ENCODE measurements at places on chromosomes 4 and X. TPM values are rescaled to one million over a fixed set of nuclear protein-coding genes. Genes with fewer than 3 reads are reported as not detected.

DNA sequence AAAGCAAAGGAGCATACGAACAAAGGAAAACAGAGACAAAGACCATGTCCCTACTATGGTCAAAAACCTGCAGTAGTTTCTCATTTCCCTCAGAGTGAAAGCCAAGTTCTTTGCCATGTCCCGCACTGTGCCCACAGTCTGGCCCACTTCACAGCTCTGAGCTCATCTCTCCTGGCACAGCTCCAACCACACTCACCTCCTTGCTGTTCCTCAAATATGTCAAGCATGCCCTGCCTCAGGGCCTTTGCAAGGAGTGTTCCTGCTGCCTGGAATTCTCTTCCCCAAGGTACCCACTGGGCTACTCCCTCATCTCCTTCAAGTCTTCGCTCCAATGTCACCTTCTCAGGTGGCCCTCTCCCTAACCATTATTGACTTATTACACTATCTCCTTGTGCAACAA lies 72.1 kb downstream of the COX18 start:
- DNase-seq, result peak; percentile 11

DNA sequence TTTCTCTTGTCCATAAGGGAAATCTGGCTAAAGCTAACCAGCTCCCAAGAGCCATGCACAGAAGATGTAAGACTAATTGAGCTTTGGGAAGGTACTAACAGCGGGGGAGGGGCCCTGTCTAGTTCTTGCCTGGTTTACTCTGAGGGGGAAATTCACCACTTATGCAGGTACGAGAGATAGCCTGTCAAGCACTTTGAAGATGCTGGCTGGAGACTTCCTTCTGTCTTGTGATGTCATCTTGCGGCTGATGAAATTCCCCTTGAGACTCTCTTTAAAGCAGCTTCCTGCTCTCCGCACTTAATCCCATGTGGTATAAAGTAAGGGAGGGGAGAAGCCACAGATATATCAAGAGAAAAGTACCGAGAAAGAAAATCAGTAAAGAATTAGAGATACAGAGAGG lies 345.3 kb downstream of the MAPK10 start:
- DNase-seq, result no peak

Gene IL2
- total RNA-seq, result not detected

Gene CCSER1
- total RNA-seq, result not detected

GRCh38 chr4:148376151-148376550 lies 66.1 kb downstream of the NR3C2 start:
- peak; percentile 62 for DNase-seq

- no peak for DNase-seq
These were observed 3.6 kb upstream of the ASB11 start for GRCh38 chrX:15319075-15319474.

Gene RTL9
- 0.56 TPM for total RNA-seq

Gene DCAF8L1
- not detected for total RNA-seq

GRCh38 chrX:65726715-65727114 lies 59.3 kb downstream of the MSN start:
- DNase-seq, result no peak

Gene SFRP2
- total RNA-seq, result not detected

- DNase-seq, result no peak
These were observed 11.8 kb upstream of the FGF13 start for GRCh38 chrX:138723301-138723700.

- DNase-seq, result peak; percentile 67
These were observed 24.0 kb downstream of the ANAPC4 start for GRCh38 chr4:25401066-25401465.

DNA sequence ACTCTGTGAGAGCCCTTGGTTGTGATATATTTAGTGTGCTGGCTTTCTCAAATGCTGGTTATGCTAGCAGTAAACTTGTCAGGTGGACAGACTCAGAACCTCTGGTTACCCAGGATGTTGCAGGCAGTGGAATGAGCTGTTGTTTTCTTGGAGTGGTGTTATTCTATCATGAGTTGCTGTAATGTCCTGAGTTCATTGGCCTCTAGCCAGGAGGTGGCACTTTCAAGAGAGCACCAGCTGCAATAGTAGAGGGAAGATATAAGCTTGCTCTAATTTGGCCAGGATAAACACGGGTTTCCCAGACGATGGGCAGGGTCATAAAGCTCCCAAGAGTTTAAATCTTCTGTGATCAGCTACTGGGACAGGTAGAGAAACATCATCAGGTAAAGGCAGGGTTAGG lies 95.0 kb upstream of the UBQLN2 start:
- no peak for DNase-seq

DNA sequence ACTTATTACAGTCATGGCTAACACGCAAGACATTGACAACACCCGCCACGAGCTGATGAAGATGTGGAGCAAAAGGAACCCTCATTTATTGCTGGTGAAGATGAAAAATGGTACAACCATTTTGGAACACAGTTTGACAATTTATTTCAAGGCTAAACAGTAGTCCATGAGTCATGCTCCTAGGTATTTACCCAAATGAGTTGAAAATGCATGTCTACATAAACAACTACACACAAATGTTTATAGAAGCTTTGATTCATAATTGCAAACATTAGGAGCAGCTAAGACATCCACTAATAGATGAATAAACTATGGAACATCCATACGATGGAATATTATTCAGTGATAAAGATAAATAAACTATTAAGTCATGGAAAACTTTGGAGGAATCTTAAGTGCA lies 580.1 kb downstream of the RAPGEF2 start:
- no peak for DNase-seq

Gene CENPVL3
- not detected for total RNA-seq

- DNase-seq, result no peak
These were observed 82.4 kb upstream of the NDP start for GRCh38 chrX:44055638-44056037.

DNA sequence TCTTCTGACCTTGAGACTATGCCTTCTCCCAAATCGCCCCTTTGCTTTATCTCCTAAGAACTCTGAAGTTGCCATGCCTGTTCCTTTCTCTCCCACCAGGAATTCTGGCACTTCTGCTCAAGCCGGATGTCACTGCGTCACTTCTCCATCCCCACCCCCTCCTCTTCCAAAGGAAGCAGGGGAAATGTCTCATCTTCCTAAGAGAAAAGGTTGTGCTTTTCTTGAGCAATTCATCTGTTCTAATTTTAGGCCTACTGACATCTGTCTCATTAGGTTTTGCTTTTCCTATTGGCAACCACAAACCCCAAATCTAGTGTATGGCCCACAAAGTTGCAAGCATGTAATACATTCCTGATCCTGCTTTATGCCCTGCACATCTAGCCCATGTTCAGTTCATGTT lies 163.1 kb upstream of the PLAC1 start:
- DNase-seq, result peak; percentile 73

Gene FABP2
- total RNA-seq, result not detected

GRCh38 chr4:143768007-143768591 lies 67.6 kb upstream of the FREM3 start:
- DNase-seq, result no peak

- peak; percentile 71 for DNase-seq
These were observed 9.5 kb downstream of the HPRT1 start for GRCh38 chrX:134469486-134469885.

DNA sequence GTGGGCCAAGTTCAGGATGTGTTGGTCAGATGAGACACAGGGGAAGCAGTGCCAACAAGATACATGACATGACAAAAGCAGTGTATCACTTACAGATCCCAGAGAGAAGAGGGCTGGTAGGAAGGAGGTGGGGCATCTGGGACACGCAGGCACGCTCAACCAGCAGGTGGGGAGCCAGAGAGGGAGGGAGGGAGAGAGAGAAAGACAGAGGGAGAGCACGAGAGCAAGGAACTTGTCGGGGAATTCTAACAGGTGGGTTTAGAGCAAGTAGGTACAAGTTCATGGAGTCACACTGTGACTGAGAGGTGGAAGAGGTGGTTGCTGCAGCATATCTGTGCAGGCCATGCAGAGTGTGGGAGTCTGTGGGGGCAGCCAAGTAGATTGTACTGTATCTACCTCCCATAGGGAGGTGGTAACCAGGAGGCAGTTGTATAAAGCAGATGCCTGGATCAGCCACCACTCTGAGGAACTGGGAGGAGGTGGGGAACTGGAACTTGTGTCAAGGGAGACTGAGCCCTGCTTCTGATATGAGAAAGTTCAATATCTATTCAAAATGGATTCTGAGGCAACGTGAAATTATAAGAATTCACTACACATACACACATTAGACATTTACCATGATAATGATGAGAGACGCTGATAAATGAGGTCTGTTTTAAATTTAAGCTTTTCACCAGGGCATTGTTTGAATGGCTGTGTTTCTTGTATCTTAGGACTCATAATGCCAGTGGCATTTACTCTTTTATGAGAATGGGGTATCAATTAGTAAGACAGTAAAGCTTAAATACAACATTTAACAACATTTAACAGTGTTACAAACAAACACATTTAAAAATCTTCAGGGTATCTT lies 43.7 kb downstream of the BBS12 start:
- no peak for DNase-seq

DNA sequence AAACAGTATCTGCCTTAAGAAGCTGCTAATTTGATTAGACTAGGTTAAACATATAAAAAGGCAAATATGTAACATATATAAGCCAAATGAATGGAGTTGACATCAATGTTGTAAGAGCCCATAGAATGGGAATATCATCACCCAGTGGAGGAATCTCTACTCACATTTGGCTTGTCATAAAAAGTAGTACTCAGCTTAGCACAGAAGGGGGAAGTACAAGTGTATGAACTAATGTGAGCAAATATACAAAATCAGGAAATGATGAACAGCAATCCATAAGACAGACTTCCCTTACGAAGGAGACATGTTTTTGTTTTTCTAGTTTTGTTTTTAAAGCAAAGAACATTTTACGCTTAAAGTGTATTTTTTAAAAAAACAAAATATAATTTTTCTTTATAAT lies 74.9 kb downstream of the MAB21L2 start:
- DNase-seq, result no peak

DNA sequence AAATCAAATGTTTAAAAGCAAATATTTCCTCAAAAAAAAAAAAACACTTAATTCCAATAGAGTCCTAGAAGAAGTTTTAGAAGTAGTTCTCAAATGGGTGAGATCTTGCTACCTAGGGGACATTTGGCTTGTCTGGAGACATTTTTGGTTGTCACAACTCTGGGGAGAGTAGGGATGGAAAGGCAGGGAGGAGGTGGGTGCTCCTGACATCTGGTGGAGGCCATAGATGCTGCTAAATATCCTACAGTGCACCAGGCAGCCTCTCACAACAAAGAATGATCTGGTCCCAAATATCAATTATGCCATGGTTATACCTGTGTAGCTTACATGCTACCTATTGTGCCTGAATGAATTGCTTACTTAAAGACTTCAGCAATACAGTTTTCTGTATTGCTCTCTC lies 46.8 kb downstream of the CPE start:
- no peak for DNase-seq

DNA sequence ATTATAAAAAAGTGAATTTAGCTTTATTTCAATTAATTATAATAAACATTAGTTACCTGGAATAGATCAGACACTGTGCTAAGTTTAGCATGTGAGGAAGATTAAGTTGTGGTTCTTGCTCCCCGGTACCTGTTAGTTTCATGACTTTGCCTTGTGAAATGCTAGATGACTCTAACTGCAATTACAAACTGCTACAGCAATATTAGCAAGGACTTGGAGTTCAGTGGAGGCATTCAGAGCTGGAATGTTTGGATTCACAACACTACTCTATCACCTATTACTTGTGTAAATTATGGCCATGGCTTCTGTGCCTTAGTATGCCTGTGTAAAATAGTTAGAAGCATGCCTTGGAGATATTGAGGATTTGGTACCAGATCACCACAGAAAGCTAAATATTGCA lies 21.4 kb upstream of the ANXA10 start:
- DNase-seq, result no peak

DNA sequence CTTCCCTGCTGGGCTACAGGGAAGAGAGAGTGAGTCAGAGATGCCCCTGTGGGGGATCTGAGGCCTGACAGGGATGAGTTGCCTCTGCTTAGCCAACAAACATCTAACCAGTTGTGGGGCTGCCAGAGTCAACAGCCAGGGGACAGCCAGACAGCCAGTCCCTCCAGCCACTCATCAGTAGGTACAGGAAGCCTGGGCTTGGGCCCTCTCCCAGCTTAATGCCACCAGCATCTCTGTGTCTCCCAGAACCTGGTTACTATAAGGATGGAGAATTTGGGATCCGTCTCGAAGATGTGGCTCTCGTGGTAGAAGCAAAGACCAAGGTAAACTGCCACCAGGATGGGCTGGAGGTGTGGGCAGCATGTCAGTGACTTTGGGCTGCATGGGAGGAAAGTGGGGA lies 17.3 kb upstream of the SASH3 start:
- DNase-seq, result no peak

DNA sequence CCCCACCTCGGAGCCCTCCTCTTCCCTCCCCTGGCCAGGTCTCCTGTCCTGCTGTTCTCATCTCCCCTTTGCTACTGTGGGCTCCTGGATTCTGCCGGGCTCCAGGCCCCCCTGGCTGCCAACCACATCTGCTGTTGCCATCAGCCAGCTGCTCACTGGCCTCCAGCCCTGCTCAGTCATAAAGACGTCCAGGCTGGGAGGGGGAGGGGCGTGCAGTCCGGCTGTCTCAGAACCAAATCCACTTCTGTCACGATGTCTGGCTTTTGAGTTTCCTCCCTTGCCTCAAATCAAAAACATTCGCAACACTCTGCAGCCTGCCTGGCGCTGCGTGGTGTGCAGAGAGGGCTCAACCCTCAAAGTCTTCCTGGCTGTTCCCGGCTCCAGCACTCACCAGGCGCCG lies 7.1 kb downstream of the RASL11B start:
- DNase-seq, result peak; percentile 36

DNA sequence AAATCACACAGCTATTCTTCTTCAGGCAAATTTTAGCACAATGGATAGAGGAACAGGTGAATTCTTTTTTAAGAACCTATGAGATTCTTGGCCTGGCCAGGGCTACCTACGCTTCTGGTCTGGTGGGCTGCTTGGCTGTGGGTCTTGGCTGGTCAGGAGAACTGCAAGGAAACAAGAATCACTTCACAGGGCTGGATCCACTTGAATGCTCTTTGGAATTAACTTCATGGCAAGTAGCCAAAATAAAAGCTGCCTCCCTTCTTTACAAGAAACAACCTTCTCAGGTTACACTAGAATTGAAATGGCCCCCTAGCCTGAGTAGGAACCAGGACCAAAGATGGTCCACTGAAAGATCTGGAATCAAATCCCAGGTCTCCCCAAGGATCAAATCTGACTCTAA lies 519.1 kb downstream of the IQCM start:
- DNase-seq, result no peak

GRCh38 chrX:107673933-107674479 lies 45.7 kb downstream of the PRPS1 start:
- no peak for DNase-seq

DNA sequence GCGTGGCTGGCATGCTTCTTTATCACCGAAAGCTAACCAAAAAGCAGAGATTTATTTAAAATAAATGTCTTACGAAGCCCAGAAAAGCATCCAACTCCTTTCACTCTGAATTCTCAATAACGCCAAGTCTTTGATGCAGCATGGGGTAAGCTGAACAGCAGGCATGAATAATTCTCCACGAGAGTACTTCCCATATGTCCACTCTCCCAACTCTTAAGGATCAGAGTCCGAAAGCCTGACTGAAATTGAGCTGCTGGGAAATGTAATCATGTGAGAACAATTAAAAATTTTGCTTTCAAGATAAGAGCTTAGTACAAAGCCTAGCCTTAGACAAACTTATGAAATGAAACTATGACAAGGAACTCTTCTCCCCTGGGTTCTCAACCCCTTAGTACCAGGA lies 7.5 kb upstream of the SLC39A8 start:
- DNase-seq, result no peak

GRCh38 chr4:13892739-13893105 lies 265.2 kb upstream of the BOD1L1 start:
- peak; percentile 65 for DNase-seq

GRCh38 chrX:136549226-136549625 lies 17.2 kb downstream of the VGLL1 start:
- DNase-seq, result no peak

- DNase-seq, result no peak
These were observed 34.3 kb downstream of the HMX1 start for GRCh38 chr4:8837181-8837841.
